ENCODE measurements at places on chromosomes 11 and 22. TPM values are rescaled to one million over a fixed set of nuclear protein-coding genes. Genes with fewer than 3 reads are reported as not detected.

DNA sequence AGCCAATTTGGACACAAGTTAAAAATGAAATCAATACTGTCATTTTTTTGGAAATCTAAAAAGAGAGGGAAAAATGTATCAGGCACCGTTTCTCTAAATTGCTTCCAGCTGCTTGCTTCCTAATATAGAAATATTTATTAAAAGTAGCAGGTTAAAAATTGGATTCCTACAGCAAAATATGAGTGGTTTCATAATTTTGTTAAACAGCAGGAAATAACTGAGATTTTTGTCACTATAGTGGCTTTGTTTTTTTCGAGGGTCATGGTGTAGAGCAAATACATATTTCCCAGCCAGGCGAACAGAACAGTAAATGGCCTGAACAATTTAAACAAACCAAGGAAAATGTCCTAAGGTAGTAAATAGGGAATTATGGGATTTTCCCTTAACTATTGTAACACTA is 159.7 kb downstream of the DDX10 start:
- no peak for DNase-seq

GRCh38 chr11:10598816-10599215 is 30.4 kb upstream of the LYVE1 start:
- no peak for DNase-seq

- DNase-seq: no peak
These were observed 12.8 kb downstream of the CTSC start for GRCh38 chr11:88324562-88325345.

Gene CASP12
- total RNA-seq: not detected

GRCh38 chr11:73200256-73200655 is 17.8 kb upstream of the P2RY2 start:
- no peak for DNase-seq

DNA sequence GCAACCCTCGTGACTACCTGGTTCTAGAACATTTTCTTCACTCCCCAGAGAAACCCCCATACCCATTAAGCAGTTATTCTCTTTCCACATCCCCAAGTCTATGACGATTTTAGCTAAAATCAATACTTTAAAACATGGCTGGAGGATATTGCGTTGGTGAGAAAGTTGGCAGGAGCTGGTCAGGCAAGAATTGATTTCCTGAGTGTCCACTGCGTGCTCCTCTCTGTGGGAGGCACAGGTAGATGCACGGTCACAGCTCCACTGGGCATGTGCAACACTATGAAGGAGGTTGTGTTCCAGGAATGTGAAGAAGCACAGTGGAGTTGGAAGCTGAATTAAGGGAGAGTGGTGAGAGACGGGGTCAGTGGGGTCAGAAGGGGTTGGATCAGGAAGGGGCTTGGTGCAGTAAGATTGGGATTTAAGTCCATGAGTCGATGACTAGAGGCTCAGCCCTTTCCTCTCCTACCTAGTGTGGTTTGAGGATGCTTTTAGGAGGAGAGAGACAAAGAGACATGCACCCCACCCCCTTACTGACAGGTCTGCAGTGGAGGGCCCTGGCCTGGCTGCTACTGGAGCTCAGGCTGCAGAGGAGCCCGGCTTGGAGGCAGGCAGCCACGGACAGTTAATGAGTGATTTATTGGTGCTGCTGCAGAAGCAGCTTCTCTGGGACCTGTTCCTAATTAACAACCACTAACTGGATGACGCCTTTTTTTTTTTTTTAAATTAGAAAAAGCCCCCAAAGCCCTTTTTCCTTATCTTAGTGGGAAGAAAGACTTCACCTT is 395.6 kb downstream of the TENM4 start:
- no peak for DNase-seq

- no peak for DNase-seq
These were observed 16.8 kb upstream of the NUP160 start for GRCh38 chr11:47864901-47865300.

Gene ABCC8
- 0.31 TPM for total RNA-seq

- DNase-seq: no peak
These were observed 52.3 kb downstream of the CSF2RB start for GRCh38 chr22:36965696-36966095.

DNA sequence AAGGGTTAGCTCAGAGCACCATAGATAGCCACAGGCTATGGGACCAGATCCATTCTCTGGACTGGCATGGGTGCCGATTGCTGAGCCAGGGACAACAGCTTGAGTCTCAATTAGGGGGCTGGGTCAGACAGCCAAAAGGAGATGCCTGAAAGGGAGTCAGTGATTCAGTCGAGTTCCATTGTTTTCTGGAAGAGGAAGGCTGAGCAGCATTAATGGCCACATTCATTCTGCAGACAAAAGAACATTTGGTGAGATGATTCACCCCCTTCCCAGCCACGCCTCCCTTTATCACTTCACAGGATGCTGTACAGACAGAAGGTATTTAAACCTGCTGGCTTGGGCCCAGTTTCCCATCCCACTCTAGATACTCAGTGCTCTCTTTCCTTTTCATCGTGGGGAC is 131.9 kb downstream of the ADAMTS15 start:
- DNase-seq: no peak

DNA sequence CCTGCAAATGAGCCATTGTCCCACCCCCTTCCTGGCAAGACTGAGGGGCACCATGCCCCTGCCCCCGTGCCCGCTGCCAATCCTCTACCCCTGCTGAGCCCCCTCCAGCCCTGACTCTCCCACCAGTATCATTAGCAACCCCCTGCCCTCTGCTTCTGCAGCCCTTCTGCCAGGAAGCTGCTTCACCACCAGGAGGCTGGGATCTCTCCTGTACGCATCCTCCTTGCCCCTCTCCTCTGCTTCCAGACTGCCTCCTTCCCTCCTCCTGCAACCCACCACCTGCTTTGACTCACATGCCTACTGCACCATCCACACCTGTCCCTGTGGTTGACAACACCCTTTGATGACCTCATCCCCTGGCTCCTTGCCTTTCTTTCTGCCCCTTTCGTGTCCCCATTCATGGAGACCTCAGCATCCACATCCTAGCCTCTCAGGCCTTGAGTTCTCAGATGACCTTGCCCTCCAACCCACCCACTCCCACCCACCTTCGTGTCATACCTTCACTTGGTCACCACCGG is 13.4 kb upstream of the PNPLA3 start:
- DNase-seq: no peak
